Aorta (tissue), 5 donors: ENCODE measurements at places on chromosomes 12 and 14. TPM values are rescaled to one million over a fixed set of nuclear protein-coding genes. Genes with fewer than 3 reads are reported as not detected.

GRCh38 chr14:75283162-75283832 is 4.7 kb downstream of the FOS start:
- DNase-seq: no peak
- H3K36me3 ChIP-seq: no peaks in the 10 kb centered on the region
- no peaks in the 10 kb centered on the region for H3K27me3 ChIP-seq
- no peaks in the 10 kb centered on the region for H3K4me1 ChIP-seq
- no peak overlapping the region for H3K27ac ChIP-seq

DNA sequence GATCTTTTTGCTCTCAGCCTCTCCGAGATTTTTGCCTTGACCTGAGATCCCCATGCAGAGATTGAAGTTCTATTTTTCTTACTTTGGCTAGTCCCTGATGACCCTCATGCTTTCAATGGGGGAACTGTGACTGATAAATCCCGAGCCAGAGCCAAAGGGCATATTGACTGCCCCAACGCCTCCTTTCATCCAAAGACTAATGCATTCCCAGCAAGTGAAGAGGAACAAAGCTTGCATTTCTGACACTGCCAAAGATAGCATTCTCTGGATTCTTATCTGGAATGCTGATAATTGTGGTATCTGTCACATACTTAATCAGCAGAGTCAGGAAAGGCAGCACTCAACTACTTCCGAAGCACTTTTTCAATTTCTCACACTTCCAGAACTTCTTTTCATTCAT is 152.3 kb upstream of the EGLN3 start:
- no peak overlapping the region for H3K27ac ChIP-seq
- DNase-seq: no peak
- no peaks in the 10 kb centered on the region for H3K27me3 ChIP-seq
- H3K4me1 ChIP-seq: no peaks in the 10 kb centered on the region
- H3K36me3 ChIP-seq: no peaks in the 10 kb centered on the region

- H3K27ac ChIP-seq: no peak overlapping the region
- DNase-seq: no peak
- H3K27me3 ChIP-seq: no peaks in the 10 kb centered on the region
- no peak overlapping the region for H3K4me3 ChIP-seq
Measured at GRCh38 chr12:26567126-26567525, 265.9 kb downstream of the ITPR2 start.

Gene GPD1
- 2.2 TPM for total RNA-seq

Gene OTX2
- total RNA-seq: not detected
